ENCODE measurements at places on chromosomes 11 and 22. TPM values are rescaled to one million over a fixed set of nuclear protein-coding genes. Genes with fewer than 3 reads are reported as not detected.

DNA sequence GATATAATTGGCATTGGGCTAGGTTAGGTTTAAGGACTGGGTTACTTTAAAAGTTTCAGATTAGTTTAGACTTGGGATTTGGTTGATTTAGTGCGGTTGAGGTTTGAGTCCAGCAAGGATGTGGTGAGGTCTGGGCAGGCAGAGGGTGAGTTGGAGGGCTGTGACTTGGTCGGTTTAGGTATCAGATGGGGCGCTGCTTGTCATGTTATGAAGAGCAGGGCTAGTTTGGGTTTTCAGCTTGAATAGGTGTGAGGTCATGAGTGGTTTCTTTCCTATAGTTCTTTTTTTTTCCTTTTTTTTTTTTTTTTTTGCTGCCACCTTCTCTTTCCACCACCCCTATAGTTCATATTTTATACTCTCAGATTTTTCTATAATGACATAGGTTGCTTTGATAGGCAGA is 4.8 kb downstream of the CLCF1 start:
- peaks cover 11% of the 10 kb centered on the region for H3K4me1 ChIP-seq
- no peak overlapping the region for H3K27ac ChIP-seq
- no peaks in the 10 kb centered on the region for H3K27me3 ChIP-seq
- no peak for DNase-seq
- no peaks in the 10 kb centered on the region for H3K36me3 ChIP-seq

GRCh38 chr11:96211436-96211835 is 131.6 kb downstream of the MAML2 start:
- no peaks in the 10 kb centered on the region for H3K36me3 ChIP-seq
- no peak for DNase-seq
- no peak overlapping the region for H3K4me3 ChIP-seq
- H3K27ac ChIP-seq, result no peak overlapping the region

- H3K4me1 ChIP-seq, result no peaks in the 10 kb centered on the region
- no peak overlapping the region for H3K27ac ChIP-seq
- no peak for DNase-seq
Observed at GRCh38 chr22:48786679-48786996, 1041.0 kb downstream of the BRD1 start.

DNA sequence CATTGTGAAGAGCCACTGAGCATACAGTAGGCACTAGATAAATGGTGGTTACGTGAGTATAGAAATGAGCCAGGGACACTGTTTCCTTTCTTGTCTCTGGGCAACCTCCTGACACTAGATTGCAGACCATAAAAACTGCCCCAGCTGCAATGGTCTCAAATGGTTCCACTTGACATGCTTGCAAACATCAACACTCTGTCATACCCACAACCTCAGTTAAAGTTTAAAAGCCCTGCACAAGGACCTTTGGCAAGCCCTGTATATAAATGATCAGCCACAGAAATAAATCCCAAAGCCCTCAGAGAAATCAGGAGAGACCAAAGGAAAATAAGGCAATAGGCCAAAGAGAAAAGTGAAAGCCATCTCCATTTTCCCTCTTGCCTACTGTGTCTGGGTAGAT is 20.7 kb downstream of the PLEKHA7 start:
- H3K27me3 ChIP-seq, result no peaks in the 10 kb centered on the region
- no peak overlapping the region for H3K27ac ChIP-seq
- peaks cover 9% of the 10 kb centered on the region for H3K4me1 ChIP-seq
- H3K36me3 ChIP-seq, result no peaks in the 10 kb centered on the region
- no peak for DNase-seq
- no peak overlapping the region for H3K4me3 ChIP-seq

DNA sequence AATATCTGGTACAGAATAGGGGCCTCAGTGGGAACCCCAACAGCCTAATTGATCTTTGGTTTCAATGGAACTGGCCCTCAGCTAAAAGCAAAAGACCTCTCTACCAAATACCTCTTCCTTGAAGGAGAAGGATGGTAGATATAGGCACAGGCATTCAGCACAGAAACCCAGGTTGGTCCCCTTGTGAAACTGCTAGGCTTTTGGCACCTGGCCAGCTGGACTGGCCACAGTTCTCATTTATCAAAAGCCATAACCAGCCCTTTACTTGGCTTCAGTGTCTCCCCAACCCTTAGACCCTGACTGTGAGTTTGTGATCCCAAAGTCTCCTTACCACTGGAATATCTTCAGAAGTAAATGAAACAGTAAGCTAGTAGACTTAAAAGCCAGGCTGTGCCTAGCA is 152.9 kb downstream of the TENM4 start:
- no peaks in the 10 kb centered on the region for H3K4me1 ChIP-seq
- H3K27ac ChIP-seq, result no peak overlapping the region
- H3K36me3 ChIP-seq, result no peaks in the 10 kb centered on the region
- H3K4me3 ChIP-seq, result no peak overlapping the region
- H3K27me3 ChIP-seq, result no peaks in the 10 kb centered on the region

DMC1 gene
- total RNA-seq, result 1.1 TPM

DNA sequence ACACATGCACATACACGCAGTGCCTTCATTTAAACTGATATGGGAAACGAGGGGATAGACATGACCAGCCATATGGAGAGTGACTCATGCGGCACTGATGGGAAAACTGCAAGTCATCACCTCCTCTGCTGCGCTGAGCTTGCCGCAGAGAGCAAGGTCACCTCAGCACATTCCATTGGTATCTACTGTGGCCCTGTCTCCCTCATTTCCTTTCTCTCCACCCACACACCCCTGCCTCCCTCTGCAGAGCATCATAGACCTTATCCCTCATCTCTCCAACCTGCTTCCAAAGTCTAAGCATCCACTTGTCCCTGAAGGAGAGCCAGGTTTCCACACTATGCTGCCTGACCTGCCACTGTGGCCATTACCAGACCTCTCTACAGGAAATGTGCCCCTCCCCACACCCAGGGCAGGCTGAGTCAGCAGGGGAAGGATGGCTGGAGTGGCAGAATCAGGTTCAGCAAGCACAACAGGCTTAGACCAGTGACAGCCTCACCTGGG is 116.9 kb upstream of the SNX19 start:
- no peak overlapping the region for H3K4me3 ChIP-seq
- H3K36me3 ChIP-seq, result no peaks in the 10 kb centered on the region
- DNase-seq, result peak; percentile 69

- no peak for DNase-seq
- H3K27me3 ChIP-seq, result no peaks in the 10 kb centered on the region
- H3K4me3 ChIP-seq, result no peak overlapping the region
Observed at GRCh38 chr11:64249563-64250414, 1.5 kb upstream of the PLCB3 start.

DNA sequence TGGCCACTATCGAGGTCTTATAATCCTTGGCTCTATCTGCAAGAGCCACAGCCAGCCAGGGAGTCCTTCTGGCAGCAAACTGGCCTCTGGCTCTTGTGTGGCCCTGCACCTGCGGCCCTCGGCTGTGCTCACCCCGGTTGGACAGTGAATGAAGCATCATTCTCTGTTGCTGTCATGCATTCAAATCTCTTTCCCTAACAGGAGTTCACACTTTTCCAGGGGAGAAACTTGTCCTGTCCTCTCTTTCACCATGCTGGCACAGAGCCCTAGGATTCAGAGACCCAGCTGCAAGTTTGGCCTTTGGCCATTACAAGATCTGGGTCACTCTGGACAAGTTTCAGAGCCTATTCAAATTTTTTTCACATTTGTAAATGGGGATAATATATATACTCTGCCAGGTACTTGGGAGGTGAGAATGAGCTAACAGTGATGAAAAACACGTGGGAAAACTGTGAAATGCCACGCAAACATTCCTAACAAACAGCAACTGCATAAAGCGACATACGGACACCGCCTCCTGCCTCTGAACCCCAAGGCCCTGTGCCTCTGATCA is 34.2 kb downstream of the TMEM184B start:
- no peak overlapping the region for H3K4me3 ChIP-seq
- H3K27ac ChIP-seq, result peak overlapping the region; percentile 50
- peaks cover 2% of the 10 kb centered on the region for H3K36me3 ChIP-seq
- no peak for DNase-seq
- H3K4me1 ChIP-seq, result peaks cover 4% of the 10 kb centered on the region
- no peaks in the 10 kb centered on the region for H3K27me3 ChIP-seq

GRCh38 chr11:110046775-110047380 is 46.3 kb upstream of the ZC3H12C start:
- DNase-seq, result no peak
- no peaks in the 10 kb centered on the region for H3K36me3 ChIP-seq
- no peak overlapping the region for H3K4me3 ChIP-seq
- H3K27me3 ChIP-seq, result no peaks in the 10 kb centered on the region
- H3K27ac ChIP-seq, result no peak overlapping the region

DNA sequence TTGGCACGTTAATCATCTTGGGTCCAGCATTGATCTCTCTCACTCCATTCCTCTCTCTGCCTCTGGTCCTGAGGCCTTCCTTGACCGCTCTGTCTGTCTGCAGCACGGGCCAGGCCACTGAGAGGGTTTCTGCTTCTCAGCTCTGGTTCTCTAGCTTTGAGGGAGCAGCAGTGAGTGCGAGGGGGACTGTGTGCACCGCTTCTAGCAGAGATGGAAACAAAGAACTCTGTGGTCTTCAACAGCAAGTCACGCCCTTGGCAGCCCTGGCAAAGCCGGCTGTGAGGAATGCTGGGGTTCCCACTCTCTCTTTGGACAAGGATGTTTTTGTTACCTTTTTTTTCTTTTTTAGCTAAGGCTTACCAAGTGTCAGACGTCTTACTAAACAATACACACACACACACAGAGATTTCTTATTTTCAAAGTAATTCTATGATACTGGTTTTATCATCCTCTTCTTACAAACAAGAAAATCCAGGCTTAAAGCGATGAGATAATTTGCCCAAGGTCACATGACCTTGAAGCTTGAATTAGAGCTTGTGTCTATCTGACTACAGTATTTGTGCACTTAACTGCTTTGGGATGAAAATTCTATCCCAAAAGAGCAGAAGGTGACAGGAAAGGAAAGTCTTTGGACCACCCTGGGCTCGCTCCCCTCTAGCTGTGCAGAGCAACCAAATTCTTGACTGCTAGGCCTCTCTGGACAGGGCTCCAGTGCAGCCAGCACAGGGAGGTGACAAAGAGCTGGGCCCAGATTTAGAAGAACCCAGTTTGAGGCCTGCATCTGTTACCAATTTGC is 293.2 kb downstream of the NTM start:
- no peaks in the 10 kb centered on the region for H3K36me3 ChIP-seq
- no peak for DNase-seq
- H3K27ac ChIP-seq, result no peak overlapping the region

ANGPTL5 gene
- not detected for total RNA-seq

Measured in Caco-2 (cell line).